ENCODE measurements at places on chromosomes 3 and 15.

GRCh38 chr3:192487033-192487432, 240.3 kb downstream of the FGF12 start:
- no peak for DNase-seq

DNA sequence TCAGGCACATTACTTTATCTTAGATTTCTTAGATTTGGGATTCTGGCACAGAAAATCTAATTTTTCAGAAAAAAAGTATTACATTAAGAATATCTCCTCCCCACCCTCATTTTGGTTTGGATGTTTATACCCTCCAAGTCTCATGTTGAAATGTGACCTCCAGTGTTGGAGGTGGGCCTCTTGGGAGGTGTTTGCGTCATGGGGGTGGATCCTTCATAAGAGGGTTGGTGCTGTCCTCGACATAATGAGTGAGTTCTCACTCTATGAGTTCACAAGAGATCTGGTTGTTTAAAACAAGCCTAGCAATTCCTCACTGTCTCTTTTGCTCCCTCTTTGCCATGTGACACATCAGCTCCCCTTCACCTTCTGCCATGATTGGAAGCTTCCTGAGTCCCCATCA, 45.6 kb upstream of the WWTR1 start:
- no peak for DNase-seq

DNA sequence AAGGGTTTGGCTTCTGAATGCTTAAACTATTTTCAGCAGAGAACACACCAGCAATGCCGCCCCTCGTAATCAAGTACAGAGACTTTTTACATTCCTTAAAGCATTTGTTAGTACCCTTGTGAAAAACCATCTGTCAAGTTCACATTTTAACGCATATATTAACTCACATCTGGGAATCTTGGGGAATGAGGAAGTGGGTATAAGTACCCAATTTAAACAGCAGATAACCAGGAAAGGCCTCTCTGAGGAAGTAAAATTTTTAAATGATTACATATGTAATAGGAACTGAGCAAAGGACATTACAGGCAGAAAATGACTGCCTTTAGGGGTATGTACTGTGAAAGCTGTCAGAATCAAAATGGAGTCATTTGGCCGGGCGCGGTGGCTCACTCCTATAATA, 12.8 kb upstream of the CFAP44 start:
- DNase-seq: no peak

DNA sequence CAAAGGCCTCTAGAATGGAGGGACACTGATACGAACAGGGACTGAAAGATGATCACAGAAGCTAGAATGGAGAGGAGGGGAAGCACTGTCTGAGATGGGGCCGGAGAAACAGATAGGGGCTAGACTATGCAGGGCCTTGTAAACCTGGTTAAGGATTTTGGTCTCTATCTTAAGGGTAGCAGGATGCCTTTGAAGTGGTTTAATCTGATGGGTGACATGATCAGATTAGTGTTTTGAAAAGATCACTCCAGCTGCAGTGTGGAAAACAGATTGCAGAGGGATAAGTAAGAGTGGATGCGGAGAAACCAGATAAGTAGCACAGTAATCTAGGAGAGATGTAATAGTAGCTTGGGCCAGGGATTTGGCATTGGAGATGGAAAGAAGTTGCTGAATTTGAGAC, 108.1 kb downstream of the RSRC1 start:
- DNase-seq: no peak

DNA sequence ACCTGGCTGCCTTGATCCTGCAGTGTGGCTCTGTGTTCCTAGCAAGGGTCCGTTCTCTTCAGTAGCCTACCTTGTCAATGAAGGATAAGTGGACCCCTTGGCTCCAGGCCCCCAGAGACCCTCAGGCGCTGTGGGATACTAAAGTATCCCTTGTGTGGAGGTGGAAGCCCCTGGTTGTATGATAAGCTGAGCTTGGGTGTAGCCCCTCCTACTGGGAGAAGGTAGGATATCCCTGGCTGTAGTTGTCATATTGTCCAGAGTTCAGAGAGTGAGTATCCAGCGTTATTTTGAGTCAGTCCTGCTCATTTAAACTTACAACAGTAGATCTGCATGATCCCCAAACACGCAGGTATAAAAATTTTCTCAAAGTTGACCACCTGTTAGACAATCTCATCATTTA, 496.8 kb downstream of the CNTN4 start:
- DNase-seq: no peak

DNA sequence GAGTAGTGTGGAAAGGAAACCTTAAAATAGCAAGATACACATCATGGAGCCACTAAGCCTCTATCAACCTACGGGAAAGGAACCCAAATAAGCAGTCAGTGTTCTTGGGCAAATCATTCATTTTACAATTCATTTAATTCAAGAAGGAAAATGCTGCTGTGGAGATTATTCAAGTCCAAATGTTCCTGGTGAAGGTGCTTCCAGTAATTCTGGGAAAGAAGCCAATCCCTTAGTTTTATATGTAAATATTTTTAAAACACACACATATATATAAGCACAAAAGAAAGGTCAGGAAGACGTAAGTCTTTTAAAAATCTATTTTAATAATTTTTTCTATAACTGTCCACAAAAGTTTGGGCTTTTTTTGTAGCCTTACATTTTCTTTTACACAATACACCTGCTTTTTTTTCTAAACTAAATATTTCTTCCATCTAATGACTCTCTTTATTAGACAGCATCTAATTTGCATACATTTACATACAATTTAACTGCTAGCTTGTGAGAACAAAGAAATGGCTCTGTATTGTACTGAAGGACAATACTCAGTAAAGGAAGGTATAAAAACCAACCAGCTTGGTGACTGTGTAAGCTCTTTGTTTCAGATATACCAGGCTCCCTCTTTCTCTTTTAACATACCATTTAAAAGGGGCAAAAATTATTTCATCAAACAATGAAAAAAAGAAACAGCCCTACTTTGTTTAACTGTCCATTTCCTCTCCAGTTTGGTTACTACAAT, 269.5 kb downstream of the ZBTB20 start:
- no peak for DNase-seq

DNA sequence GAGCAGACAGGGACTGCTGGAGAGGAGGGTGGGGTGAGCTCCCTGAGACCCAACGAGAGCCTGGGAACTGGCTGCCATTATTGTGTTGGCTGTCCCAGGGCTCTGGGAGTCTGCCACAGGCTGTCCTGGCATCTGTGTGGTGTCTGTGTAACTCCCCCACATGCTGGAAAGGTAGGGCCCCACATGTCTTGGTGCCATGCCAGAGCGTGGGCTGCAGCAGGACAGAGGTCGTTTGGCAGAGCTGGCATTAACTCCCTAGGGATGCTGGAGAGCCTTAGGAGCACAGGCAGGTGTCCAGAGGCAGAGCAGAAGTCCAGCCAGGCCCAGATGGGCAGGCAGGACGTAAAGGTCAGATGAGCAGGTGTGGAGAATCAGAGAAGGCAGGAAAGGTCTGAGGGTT, 9.7 kb downstream of the TIMP4 start:
- DNase-seq: no peak

GRCh38 chr3:2158828-2159227, 60.2 kb downstream of the CNTN4 start:
- no peak for DNase-seq

DNA sequence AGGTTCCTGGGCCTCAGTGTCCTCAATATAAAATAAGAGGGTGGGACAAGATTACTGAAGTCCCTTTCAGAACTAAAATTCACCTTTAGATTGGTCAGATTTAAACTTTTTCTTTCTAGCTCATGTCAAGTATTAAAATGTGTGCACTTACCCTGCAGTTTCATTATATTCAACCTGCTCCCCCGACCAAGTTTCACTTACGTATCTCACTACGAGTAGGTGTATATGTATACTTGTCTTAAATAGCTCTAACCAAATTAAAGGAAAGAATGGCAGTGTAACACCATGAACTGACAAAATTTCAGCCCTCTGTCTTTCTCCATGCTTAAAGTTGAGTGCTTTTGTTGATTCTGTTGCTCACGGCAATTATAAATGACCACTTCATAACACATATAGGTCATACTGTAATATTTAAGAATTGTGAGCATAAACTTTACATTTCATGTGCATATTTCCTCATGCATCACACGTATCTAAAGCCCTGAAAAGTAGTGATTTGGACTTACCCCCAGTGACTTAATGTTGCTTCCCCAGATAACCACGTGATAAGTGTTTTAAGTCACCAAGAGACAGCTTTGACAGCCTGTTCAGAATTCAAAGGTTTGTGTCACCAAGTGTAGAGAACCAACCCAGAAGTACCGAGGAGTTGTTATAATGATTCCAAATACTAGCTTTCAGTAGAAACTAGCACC, 70.0 kb downstream of the PGPEP1L start:
- DNase-seq: no peak

- DNase-seq: no peak
Measured at GRCh38 chr3:172104471-172105072, 65.2 kb downstream of the FNDC3B start.

GRCh38 chr3:100756441-100756840, 47.1 kb downstream of the TFG start:
- no peak for DNase-seq

DNA sequence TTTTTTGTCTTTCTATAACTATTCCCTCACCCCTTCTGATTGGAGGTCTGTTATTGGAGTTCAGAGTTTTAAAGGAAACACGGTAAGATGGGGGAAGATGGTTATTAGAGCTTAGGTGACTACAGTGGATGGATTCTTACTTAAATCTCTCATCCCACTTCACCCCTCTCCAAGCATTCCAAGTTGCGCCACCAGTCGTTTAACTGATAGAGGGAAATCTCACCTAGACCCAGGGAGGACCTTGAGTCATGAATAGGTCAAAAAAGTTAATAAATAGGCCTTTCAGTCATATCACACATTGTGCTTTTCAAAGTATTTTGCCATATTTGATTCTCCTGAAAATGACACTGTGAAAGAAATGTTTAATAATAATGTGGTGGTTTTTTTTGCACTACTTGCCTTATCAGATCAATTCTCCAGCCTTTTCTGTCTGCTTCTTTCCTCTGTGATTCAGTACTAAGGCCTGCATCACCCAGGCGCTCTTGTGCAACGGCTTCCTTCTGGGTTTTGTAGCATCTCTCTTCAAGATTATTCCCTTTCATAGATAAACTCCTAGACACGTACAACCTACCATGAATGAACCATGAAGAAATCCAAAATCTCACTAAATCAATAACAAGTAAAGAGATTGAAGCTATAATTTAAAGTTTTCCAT, 100.4 kb upstream of the TGFBR2 start:
- no peak for DNase-seq

- DNase-seq: no peak
Measured at GRCh38 chr3:120111898-120112297, 17.7 kb upstream of the GSK3B start.

DNA sequence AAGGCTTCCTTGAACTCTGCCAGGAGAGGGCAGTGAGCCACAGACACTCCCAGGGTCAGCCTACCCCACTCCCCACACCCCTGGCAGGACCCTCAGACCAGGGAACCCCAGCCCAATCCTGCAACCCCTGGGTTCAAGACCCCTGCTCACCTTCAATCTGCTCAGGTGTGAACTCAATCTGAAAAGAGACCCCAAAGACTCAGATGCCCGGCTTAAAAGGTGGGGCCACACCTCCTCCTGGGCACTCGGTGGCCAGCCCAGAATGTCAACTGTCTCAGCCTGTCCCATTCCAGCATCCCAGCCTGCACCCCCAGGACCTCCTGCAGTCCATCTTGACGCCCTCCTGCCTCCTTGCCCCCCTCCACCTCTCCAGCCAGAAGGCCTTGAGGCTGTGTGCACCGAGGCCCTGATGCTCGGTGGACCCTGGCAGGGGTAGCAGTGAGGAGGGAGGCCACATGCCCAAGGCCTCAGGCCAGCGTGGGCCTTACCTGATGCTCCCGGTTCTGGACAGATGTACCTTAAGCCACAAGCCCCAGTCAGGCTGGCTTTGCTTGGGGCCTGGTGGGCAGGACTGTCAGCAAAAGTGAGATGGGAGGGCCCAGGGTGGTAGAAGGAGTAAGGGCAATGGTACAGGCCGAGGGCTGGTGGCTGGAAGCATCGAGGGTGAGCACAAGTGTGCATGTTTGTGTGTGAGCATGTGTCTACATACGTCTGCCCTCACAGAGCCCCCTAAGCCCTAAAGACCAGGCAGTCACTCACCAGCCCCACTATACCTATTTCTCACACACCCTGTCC, 2.2 kb downstream of the MYL3 start:
- peak; percentile 7 for DNase-seq

DNA sequence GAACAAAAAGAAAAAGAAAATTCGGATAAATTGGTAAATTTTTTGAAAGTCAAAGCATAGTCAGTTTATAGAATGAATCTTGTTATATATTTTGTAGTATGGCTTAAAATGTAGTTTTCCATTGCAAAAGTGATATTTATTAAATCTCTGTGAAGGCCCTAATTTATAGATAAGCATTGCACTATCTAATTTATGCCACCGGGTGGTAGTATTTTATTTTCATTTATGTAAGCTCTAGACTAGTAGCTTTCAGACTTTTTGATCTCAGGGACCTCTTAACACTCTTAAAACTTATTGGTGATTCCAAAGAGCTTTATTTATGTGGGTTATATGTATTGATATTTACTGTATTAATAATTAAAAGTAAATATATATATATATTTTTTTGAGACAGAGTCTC, 133.9 kb upstream of the LRRFIP2 start:
- DNase-seq: no peak

DNA sequence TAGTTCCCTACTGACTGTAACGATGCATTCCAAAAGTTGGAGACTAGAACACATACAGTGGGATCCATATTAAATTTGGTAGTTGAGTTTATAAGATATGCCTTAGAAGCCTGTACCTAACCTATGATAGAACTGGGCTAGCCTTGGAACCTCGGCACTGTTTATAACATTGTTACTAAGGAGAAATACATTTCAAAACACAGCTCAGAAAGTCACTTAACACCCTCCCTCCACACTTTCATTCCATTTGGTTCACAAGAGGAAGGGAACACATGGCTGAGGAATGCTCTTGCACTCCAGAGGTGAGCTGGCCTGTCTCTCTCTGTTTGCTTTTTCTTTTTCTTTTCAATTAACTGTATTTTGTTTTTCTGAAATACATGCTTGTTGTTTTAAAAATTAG, 48.7 kb upstream of the TSC22D2 start:
- no peak for DNase-seq

DNA sequence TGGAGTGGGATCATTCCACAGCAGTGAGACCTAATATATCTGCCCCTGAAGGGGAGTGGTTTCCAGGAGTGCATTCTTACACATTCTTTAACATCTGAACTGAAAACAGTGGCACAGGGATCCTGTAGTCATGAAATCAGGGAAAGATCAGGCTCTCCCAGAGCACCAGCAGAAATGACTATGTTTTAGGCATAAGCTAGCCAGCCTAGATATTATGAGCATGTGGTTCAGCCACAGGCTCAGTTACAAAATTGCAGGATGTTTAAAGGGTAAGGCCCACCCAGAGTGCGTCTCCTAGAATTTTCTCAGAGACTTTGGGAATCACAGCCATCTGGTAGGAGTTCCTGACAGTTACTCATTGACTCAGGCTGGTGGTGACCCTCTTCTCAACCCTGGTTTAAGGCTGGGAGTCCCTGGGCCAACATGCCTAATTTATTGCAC, 20.9 kb downstream of the FSTL1 start:
- DNase-seq: no peak

Measured in activated naive CD4-positive, alpha-beta T cell treated with anti-CD3 and anti-CD28 coated beads, Interleukin-2, amount 50 U/mL, for 16 hours (primary cell).